Stimulated activated CD4-positive, alpha-beta T cell treated with anti-CD3 and anti-CD28 coated beads, Interleukin-1b, Interleukin-23, amount 100 ng/mL, for 48 hours (primary cell): ENCODE measurements at places on chromosomes 12 and 14.

DNA sequence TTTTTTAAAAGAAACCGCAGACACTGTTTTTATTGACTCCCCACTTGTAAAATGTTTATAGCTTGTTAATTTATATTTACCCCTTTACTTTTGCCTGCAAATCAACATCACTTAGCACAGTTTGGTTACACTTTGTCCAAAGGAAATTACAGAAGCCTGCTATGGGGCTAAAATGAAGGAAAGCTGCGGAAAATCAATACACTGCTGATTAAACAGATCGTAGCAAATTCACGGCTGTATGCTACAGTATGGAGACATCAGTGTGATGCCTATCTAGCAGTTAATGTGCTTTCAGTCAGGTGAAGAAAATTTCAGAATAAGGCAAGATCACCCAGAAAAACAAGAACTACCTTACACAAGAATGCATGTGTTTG lies 110.0 kb downstream of the FOXG1 start:
- no peak for DNase-seq

- DNase-seq, result no peak
Measured at GRCh38 chr12:122406701-122407164, 15.7 kb downstream of the CLIP1 start.

GRCh38 chr12:56568146-56568545 lies 46.5 kb downstream of the RBMS2 start:
- no peak for DNase-seq

DNA sequence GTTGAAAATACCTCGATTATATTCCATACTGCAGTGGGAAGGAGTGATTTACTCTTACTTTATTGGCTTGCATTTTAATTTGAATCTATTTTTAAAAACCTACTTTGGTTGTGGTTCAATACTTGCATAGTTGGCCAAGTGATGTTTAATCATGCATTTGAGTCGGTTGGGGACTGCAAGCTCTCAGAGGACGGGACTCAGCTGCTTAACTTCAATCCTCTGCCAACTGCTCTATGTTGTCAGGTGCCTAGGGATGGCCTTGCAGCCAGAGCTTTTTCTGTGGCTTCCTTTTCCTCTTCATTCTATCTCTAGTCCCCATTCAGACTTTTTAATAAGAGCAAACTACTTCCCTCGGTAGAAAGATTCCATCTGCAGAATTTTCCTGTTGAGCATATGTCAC lies 53.4 kb upstream of the KRR1 start:
- DNase-seq, result no peak

DNA sequence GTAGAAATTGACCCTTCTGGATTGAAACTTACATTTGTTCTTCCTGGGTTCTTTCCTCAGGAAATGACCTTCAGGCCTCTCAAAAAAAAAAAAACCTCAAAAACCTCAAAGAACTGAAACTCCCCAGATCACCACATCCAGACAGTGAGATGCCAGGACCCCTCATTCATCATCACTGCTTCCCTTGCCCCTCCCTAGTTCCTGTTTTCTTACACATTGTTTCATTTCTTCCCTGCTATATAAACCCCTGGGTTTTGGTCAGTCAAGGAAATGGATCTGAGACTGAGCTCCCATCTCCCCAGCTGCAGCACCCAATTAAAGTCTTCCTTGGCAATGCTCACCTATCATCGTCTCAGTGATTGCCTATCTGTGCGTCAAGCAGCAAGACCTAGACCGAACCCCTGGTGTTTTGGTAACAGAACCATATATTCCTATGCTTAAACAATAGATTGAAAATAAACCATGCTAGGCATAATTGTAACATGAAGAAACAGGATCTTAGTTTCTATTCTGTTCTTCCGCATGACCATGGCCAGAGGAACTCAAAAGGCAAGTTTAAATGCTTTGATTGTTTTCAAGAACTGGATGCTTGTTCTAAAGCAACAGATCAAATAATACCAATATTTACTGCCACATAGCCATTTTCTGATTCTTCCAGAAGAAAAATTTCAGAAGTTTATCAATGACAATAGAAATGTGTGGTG lies 108.0 kb upstream of the MAX start:
- no peak for DNase-seq

DNA sequence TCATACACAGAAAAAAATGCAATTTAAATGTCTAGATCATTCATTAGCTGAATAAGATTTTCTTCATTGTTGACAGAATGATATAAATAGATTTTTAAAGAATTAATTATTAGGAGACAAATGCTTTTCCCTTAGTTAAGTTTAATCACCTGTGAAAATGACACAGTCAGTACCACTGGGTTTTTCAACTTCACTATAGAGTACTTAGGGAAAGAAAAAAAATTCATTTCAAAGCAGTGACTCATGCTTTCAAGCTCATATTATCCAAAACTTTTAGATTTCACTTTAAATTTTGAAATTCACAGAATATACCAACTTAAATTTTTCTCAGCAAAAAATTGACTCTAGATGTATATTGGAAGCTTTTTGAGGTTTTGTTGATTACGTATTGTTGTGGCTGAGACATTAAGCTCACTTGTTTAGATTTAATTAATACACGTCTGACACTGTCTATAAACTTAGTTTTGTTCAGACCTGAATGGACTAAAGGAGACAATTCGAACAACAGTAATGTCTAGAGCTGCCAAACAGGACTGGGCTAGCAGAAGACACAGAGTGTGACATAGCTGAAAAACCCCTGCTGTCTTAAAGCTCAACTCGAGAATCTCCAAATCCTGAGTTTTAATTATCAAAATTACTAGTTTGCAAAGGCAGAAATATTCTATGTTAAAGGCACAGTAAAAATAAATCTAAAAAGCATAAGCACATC lies 1.6 kb downstream of the MGAT4C start:
- no peak for DNase-seq

GRCh38 chr12:125211464-125211863 lies 146.2 kb downstream of the AACS start:
- no peak for DNase-seq

GRCh38 chr12:38586789-38587188 lies 270.2 kb downstream of the ALG10B start:
- no peak for DNase-seq

DNA sequence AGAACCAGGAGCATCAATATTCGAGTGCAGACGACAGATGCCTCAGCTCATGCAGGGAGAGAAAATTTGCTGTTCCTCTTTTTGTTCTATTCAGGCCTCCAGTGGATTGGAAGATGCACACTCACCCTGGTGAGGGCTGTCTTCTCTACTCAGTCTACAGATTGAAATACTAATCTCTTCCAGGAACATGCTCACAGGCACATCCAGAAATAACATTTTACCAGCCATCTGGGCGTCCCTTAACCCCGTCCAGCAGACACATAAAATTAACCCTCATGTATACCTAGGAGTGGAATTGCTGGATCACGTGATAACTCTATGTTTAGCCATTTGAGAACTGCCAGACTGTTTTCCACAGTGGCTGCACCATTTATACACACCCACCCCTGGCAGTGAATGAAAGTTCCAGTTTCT lies 4.5 kb upstream of the OAS2 start:
- no peak for DNase-seq

DNA sequence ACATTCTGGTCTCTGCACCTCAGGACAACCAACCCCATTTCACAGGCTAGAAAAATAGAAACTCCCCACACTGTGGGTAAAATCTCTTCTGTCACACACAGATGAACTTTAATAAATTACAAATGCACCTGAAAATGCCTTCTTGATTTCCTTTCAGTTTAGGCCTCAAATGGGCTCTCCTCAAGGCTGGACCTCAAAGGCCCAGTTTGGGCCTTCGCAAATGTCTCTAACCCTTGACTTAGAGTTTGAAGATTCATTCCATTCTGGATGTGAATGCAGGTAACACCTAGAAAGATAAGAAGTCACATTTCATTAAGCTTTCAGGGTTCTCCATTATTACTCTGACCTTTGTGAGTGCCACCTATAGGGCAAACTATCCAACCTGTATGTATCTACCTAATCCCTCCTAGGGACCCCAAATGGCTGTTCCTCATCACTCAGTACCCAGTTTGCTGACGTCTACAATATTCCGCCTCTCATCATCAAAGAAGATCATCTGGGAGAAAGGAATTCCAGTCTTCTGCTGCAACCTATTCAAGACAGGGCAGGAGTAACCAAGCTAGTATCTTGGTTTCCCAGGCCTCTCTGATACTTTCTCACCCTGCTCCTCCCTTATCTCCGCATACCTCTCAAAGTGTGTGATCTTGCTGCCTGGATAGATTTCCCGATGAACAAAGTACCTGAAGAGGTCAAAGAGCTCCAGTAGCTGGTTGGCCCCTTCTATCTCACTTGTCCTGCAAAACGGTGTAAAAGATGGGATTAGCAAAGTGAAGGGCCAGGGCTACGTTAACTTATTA lies 776 bp upstream of the CHMP4A start:
- no peak for DNase-seq

GRCh38 chr12:58819985-58820384 lies 100.3 kb downstream of the LRIG3 start:
- DNase-seq, result no peak

DNA sequence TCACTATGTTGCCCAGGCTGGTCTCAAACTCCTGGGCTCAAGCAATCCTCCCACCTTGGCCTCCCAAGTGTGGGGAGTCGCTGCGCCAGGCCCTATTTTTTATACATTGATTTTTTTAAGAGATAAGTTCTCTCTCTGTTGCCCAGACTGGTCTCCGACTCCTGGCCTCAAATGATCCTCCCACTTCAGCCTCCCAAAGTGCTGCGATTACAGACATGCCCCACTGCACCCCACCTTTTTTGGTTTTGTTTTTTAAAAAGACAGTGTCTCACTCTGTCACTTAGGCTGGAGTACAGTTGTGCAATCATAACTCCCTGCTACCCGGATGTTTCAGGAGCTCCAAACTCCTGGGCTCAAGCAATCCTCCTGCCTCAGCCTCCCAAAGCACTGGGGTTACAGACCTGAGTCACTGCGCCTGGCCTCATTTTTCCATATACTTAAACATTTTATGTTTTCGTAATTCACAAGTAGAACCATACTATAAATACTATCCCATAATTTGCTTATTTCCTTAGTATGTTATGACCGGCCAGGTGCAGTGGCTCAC lies 16.8 kb downstream of the HECTD1 start:
- no peak for DNase-seq

GRCh38 chr12:29702972-29703371 lies 80.8 kb downstream of the TMTC1 start:
- DNase-seq, result no peak

DNA sequence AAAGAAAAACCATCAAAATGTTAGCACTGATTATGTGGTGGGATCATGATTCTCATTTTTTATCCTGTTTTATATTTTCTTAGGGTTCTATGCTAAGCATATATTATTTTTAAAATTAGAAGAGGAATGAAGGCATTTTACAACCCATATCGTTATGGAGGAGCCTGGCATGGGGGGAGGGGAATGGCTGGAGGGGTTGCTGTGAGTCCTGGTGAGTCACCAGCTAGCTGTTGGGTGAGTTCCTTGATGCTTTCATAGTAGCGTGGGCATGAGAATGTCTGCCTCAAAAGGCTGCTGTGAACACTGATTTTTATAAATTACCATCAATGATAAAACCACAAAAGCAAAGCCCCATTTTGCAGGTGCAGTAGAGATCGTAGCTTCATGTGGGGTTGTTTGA lies 46.9 kb downstream of the C14orf132 start:
- DNase-seq, result no peak

DNA sequence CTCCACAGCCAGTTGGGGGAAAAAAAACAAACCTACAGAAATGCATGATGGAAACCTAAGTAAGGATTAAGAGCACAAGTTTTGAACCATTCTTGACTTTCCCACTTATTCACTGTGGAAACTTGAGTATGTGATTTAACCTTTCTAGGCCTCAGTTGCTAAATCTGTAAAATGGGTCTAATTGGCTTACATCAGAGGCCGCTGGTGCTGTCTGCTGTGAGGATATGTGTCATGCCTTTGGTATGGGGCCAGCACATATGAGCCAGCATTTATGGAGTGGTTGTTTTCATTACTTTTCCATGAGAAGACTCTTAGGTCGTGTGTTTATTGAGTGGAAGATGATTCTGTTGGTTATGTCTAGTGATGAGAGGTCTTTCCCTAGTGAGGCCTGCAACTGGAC lies 102.4 kb downstream of the ESR2 start:
- DNase-seq, result no peak

DNA sequence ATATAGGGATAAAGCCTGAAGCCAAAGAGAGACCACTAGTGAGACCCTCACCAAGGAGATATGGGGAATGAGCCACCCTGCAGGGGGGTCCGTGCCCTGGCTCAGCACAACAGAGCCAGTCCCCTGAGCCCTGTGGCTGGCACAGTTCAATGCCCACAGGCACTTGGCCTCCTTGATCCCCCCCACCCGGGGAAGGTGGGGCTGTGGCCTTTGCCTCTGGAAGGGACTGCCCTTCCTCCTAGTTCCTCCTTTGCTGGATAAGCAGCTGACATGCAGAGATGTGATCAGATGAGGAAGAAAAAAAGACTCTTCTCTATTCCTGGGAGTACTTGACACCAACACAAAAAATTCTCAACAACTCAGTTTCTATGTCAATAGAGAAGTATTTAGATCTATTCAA lies 19.9 kb downstream of the TTC7B start:
- no peak for DNase-seq

DNA sequence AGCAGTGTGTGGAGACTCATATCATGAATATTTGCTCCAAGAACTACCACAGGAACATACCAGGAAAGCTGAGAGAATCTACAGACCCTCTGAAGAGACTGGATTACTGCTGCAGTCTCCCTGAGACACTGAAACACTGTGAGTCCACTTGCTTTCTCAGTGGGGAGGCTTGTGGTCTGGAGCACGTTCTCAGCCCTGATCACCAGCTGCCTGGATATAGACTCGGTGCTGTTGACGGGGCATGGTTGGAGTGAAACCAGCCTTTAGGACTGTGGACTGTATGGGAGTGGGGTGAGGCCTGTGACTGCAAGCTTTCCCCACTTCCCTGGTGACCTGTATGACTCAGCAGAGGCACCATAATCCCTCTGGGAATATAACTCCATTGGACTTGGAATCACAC lies 525.8 kb upstream of the FBXO33 start:
- no peak for DNase-seq

DNA sequence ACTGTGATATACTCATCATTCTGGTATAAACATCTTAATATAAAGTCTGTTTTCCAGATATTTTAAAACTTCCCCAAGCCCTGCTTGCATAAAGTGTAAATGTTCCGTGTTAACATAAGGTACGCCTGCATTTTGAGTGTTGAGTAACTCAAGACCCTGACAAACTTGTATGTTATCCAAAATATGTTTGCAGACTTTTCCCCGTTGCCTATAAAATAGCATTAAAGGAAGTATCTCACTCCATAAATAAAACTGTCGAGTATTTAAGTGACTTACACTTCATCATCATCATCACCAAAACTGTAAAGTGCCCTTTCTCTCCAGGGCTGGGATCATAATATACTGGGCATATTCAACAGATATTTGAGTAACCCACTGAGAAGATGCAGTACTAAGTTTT lies 64.6 kb upstream of the TSPAN8 start:
- no peak for DNase-seq

- DNase-seq, result peak; percentile 36
Measured at GRCh38 chr12:2284857-2285256, 232.1 kb downstream of the CACNA1C start.

DNA sequence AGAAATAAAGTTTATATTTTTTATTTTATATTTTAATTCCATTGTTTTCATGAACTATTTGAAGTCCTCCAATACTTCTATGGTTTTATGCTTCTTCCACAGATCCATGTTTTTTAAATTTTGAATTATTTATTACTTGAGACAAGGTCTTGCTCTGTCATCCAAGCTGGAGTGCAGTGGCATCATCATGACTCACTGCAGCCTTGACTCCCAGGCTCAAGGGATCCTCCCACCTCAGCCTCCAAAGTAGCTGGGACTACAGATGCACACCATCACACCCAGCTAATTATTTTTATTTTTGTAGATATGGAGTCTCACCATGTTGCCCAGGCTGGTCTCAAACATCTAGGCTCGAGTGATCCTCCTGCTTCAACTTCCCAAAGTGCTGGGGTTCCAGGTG lies 28.8 kb upstream of the DLGAP5 start:
- DNase-seq, result no peak
